AG10803 (cell line): ENCODE measurements at places on chromosomes 1 and 21.
A peak's percentile ranks its signal among the peaks of the same experiment; 100 is the strongest.

DNA sequence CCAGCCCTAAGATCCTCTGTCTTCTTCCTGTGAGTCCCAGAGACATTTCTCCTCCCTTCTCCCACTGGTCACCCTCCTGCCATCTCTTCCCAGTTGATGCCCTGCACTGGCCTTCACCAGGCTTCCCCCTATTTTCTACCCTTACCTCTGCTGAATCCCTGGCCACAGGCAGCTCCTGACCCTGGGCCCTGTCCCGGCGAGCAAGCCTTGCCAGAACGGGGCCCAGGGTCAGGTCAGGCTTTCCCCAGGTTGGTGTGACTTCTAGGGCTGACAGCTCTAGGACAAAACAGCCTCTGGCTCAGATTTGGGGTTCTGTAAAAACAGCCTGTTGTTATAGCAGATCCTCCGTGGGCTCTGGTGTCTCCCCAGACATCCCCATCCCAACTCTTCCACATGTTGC lies 52.7 kb upstream of the A3GALT2 start:
- DNase-seq = no peak

DNA sequence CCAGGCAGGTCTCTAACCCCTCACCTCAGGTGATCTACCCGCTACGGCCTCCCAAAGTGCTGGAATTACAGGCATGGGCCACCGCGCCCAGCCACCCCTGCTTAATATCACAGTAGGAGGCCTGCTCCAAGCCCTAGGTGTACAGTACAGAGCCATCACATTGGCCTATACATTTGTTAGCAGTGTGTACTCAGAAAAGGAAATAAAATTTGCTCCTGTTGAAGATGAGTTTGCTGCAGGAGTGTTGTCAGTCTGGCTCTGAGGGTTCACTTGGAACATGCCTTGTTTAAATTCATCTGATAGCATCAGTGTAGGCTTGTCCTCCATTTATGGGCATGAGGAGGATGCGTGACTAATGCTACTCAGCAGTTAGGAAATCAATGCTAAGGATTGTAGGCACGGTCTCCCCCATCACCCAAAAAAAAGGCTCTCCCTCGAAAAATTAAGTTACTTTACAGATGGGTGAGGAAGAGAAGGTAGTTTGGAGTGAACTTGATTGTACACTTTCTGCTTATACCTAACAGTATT lies 4.6 kb upstream of the ENAH start:
- DNase-seq = peak; percentile 83

DNA sequence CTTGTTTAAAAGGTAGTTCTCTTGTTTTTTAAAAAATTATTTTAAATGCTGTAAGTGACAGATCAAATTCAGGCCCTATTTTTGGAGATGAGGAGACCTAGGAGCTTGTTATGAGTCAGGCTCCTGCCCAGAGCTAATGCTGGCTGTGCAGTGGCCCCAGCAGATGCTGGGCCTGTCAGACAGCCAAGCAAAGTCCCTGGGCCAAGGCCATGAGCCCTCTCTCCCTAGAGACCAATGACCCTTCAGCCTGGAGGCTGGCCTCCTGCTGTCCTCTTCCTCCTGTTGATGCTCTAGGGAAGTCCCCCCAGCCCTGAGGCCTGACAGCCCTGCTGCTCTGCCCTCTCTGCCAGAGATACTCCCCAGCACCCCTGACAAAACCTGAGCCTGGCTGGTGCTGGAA lies 128.1 kb upstream of the CTTNBP2NL start:
- no peak for DNase-seq

DNA sequence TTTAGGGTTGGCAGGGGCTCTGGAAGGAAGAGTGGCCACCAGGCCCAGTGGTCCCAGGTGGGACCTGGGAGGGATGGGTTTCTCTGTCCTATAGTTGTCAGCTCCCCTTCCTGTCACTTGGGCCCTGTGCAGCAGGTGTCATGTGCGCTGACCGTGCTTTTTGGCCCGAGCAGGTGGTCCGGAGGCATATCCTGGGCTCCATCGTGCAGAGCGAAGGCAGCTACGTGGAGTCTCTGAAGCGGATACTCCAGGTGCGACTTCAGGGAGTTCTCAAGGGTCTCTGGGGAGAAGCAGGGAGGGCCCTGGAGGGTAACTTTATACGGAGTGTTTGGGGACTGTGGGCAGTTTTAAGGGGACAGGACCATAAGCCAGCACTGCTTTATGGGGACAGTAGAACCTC lies 82.2 kb downstream of the ARHGEF10L start:
- no peak for DNase-seq

DNA sequence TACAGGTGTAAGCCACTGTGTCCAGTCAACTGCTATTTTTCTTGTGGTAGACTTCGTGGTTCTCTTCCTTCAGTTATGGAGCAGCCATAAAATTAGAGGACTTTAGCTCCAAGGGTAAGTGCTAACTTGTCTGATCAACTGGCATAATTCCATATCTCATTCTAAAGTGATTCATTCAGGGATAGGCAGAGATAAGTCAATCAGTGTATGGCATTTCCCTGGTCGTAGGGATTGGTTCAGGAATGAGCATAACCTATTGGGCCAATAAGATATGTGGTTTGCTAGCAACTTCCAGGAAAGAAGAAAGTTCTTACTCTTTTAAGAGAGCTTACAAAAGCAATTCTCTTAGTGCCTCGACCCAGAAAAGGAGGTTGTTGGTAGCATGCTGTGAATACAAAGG lies 4.7 kb upstream of the ZSWIM5 start:
- DNase-seq = no peak

GRCh38 chr1:2317230-2318065 lies 73.9 kb downstream of the MORN1 start:
- DNase-seq = no peak

DNA sequence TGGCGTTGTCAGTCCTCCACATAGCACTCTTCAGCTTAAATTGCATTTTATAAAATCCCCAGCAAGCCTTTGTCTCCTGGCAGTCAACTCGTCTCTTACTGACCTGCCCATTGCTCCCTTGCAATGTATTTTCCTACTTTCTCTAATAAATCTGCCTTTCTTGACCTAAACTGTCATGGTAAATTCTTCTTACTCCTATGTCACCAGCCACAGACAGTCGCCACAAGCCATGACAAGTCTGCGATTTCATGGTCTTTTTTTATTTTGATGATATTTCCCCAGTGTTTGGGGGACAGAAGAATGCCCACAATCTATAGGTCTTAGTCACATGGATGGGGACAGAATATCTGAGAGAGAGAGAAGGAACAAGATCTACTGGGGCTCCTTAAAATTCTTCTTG lies 8.4 kb downstream of the IFNAR2 start:
- no peak for DNase-seq

DNA sequence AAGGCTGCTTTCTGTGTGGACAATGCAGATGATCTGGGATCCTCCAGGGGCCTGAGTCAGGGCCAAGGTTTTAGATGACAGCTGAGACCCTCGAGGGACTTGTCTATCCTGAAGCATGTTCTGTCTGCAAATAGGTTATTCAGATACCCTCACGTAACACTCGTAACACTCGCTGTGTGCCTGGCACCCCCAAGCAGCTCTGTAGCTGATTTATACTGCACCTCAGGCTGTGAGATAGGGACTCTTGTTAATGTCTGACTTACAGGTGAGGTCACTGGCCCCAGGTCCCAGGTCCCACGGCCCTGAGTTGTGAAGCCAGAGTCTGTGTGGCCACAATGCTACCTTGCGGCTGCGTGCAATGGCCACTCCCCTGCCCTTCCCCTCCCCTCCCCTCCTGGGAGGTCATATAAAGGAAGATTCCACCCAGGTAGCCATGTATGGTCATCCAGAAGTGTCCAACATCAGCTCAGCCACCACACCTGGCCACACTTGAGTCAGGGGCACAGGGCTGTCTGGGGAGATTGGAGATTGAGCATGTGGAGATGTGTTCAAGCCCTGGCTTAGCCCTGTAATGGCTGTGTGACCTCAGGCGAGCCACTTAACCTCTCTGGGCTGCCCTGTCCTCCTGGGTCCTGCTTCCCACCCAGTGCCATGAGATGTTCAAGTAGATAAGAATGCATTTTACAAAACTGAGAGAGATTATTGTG lies 687.7 kb downstream of the MATN1 start:
- no peak for DNase-seq

DNA sequence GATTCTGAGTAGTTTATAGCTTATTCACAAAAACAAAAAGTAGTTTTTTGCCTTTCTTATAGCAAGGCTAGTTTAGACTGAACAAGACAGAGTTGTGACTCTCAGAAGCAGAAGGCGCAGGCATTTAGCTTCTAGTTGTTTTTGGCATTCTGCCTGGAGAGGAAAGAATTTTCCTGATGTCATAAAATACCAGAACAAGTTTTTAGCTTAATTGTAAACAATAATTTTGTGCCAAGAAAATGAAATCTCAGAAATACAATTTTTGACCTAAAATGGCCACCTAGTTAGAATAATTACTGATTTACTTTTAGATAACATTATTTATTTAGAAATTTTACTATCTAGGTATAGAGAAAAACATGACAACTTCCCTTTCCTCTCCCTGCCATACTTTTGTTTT lies 1.0 kb downstream of the DNAJB4 start:
- peak; percentile 90 for DNase-seq

GRCh38 chr1:201444792-201445191 lies 23.3 kb upstream of the TNNI1 start:
- DNase-seq = no peak

DNA sequence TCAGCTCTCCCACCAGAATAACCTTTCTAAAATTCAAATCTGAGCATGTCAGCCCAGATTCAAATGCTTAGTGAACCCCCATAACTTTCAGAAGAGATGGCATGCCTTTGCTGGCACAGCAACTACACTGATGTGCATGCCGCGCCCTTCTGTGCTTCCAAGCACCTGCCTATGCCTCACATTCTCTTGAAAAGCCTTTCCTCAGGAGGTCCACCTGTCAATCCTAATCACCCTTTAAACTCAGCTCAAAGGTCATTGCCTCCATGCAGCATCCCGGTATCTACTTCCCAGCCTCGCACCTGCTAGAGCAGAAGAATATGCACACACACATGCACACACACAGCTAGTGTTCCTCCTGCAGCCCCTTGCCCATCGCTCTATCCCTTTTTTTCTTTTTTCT lies 5.2 kb upstream of the S100A2 start:
- DNase-seq = no peak

- no peak for DNase-seq
These were observed 30.7 kb downstream of the TRIM62 start for GRCh38 chr1:33151116-33151515.

DNA sequence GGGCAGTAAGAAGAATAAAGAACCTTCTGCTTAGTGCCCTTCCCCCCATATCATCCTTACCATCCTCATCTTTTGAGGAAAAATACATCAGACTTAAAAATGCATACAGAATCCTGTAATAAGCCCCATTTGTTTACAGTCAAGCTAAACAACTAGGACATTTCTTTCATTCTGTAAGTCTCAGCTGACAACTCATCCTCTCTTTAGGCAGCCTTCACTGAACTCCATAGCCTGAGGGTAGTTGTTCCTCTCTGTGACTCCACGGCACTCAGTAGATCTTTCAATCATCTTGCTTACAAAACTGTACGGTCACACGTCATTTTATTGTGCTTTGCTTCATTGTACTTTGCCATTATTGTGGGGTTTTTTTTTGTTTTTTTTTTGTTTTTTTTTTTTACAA lies 82.5 kb downstream of the NRIP1 start:
- no peak for DNase-seq

DNA sequence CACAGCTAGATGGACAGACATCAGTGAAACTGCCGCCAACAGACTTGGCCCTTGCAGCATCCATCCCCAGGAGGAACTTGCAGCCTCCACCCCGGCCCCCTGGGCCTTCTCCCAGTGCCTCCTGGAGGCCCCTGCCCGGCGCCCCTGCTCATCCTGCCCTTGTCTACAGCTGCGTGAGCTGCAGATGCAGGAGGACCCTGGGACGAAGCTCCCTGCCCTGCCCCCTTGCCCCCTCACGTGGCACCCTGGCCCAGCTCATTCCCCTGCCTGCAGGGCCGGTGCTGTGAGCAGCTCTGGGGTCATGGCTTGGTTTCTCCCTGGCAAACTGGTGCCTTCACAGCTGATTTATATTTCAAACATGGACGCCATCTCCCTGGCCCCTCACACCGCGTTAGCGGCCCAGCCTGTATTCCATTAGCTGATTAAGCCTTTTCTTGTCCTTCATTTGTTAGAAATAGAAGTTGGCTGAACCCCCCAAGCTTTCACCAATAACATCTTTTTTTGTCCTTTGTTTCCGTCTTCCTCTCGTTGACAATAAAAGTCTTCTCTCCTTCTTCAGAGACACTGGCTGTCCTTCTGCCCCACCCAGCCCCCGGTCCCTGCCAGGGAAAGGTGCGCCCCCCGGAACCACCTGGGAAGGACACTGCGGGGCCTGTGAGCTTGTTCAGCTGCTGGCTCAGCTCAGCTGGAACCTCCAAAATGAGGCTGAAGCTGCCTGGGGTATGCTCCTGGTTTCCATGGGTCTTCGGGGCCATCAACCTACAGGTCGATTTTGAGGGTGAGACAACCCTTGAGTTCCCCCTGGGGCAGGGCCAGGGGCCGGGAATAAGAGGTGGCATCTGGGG lies 34.0 kb upstream of the SLC19A1 start:
- DNase-seq = no peak

DNA sequence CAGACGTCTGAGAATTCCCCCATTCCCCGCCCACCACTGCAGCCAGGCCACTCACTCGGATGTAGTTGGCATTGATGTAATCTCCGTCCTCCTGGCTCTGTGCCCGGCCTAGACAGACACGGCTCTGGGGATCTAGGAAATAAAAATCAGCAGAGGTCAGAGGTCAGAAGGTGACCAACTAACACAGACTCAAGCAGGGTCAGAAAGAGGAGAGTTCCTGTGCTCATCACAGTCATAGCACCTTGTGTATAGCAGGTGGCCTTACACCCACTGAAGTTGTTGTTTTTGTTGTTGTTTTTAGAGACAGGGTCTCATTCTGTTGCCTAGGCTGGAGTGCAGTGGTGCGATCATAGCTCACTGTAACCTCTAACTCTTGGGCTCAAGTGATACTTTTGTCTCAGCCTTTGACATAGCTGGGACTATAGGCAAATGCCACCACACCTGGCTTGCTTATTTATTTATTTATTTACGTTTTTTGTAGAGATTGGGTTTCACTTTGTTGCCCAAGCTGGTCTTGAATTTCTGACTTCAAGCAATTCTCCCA lies 4.9 kb downstream of the PTPN7 start:
- DNase-seq = no peak

DNA sequence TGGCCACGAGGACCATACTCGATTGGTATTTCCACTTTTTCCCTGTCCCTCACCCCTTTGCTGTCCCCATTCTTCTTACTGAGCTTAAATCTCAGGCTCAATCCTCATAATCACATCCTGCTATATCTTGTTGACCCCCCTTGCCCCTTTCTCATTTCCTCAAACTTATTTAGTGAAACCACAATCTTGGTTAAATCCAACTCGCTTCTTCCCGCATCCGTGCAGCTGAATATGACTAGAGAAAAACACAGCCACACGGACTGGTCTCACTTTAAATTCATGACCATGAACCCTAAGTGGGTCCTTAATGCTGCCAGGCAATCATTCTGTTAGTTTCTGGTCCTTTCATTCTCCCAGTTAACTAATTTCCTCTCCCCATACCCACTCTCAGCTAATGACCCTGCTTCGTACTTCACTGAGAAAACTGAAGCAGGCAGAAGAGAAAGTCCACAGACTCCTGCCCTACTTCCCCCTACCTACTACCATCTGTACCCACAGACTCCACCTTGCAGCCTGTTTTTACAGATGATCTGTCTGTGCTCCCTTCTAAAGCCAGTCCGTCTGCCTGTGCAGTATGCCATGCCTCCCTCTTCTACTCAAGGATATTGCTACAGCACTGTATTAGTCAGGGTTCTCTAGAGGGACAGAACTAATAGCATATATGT lies 96.8 kb upstream of the LMO4 start:
- DNase-seq = no peak

- DNase-seq = no peak
These were observed 52.1 kb downstream of the CD34 start for GRCh38 chr1:207858806-207859205.

- peak; percentile 25 for DNase-seq
These were observed 941 bp upstream of the IFI16 start for GRCh38 chr1:159008744-159009188.

- DNase-seq = no peak
These were observed 1.8 kb downstream of the EYA3 start for GRCh38 chr1:28086651-28087050.
